ENCODE measurements at places on chromosomes 16 and 17.
A peak's percentile ranks its signal among the peaks of the same experiment; 100 is the strongest.

DNA sequence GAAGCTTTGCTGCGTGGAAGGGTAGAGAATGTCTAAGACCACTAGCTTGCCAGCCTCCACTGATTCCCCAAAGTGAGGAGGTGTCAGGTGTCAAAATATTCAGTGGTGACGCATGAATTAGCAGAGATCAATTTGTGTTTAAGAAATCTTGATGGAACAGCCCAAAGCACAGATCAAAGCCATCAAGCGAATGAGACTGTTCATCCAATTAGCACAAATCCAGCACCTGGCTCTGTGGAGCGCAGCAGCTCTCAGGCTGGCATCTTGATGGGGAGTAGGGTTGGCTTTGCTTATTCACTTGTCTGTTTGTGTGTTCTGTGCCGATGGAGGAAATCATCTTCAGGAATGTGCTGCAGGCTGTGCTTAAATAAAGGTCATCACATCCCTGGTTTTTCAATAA lies 456.8 kb upstream of the CCL2 start:
- no peak for DNase-seq

DNA sequence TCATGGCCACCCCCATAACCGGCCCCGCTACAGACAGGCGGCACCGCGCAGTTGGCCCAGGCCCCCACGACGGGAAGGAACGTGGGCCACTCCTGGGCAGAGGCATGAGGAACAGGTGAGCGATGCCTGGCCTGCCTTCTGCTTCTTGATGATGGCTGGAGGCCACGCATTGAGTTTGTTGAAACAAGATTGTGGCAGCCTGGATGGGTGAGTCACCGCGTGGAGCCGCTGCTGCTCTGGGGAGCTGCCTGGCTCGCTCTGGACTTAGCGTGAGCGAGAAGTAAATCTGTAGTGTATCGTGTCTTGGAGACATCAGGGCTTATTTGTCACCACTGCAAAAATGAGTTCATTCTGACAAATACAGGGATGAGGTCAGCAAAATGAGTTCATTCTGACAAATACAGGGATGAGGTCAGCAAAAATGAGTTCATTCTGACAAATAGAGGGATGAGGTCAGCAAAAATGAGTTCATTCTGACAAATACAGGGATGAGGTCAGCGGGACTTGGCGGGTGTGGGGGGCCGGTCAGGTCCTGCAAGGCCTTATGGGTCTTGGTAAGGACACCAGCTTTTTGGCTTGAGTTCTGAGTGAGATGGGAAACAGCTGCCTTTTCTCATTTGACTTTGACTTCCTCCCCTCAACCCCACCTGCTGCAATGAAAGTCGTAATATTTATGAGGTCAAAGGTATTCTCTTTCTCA lies 93.0 kb downstream of the SEC14L1 start:
- no peak for DNase-seq

DNA sequence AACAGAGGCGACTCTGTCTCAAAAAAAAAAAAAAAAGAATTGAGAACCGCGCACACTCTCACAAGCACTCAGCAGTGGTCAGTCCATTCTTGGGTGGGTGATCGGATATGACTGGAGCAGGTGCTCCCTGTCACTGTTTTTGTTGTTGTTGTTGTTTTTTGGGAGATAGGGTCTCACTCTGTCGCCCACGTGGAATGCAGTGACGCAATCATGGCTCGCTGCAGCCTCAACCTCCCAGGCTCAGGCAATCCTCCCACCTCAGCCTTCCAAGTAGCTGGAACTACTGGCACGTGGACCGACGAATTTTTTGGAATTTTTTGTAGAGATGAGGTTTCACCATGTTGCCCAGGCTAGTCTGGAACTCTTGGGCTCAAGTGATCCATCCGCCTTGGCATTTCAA lies 30.0 kb downstream of the RAB11FIP3 start:
- no peak for DNase-seq

DNA sequence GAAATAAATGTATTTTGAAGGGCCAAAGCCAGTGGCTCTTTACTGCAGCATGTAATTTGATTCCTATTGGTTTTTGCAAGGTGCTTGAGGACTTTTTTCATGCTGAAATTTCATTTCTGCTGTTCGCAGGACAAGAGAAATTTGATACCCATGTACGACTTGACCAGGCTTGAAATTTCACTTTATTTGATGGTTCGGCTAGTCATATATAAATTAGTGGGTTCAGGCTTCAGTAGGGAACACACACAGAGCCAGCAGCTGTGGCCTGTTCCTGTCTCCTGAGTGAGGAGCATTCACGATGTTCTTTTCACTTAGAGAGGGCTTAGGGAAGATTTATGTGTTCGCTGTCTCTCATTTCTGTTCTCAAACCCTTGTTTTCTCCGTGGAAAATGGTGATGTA lies 258.4 kb upstream of the CACNG5 start:
- no peak for DNase-seq

GRCh38 chr17:81552244-81553017 lies at the start of gene FAAP100:
FAAP100 (minus strand) TSS chr17:81552353; CDS start chr17:81552330, 23 bp downstream.
- DNase-seq = peak; percentile 58

DNA sequence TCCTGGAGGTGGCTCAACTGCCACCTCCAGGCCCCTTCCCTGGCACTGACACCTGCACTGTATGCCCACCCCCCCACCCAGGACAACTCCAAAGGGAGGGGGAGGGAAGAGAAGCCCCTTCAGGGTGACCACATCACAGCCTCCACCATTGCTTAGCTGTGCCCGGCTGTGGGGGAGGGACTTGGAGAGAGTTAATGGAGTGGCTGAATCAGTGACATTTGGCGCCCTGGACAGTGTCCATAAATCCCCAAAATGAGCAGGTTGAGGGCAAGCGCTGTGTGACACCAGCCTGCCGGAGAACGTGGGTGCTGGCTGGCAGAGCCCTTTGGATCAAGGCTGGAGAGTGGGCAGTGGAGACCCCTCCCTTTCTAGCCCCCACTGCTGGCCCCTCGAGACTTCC lies 883 bp downstream of the USH1G start:
- no peak for DNase-seq

GRCh38 chr16:19853742-19854542 lies 30.7 kb downstream of the GPRC5B start:
- DNase-seq = no peak

- no peak for DNase-seq
Observed at GRCh38 chr17:43155666-43156065, 15.3 kb upstream of the NBR1 start.

- DNase-seq = no peak
Observed at GRCh38 chr16:262121-262745, 13.5 kb downstream of the RGS11 start.

- no peak for DNase-seq
Observed at GRCh38 chr16:86018487-86018886, 119.5 kb downstream of the IRF8 start.

GRCh38 chr16:58442547-58442946 lies 50.3 kb downstream of the GINS3 start:
- DNase-seq = no peak

GRCh38 chr16:24087891-24088410 lies 168.2 kb upstream of the CACNG3 start:
- DNase-seq = no peak

DNA sequence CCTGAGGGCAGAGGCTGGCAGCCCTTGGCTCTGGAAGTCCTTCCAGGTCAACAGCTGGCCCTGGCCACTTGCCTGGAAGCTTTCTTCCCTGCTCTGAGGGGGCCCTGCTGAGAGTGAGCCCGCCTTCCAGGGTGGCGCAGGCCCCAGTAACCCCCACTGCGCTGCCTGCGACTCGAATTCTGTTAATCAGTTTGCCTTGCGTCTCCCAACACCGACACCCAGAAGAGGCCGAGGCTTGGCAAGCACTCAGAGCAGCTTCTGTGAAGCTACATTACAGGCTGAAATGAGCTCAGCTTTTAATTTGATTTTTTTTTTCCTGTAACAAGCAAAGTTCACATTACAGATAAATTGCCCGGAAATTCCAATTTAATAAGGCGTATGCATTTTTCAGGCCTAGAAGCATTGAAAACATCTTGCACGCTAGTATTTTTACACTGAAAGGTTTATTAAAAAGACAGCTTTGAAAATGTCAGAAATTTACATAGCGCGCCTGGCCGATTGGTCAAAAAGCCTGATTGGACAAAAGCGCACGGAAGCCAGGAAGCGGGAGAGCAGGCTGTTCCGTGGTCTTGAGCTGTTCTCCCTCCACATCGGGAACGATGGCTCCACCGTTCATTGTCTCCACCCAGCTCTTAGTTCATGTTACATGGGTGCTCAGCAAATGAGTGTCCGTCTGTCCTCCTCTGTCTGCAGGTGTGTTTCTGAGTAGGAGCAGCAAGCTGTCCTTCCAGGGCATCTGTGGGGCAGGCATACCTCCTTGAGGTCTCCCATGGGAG lies 65.5 kb upstream of the HSBP1 start:
- no peak for DNase-seq

DNA sequence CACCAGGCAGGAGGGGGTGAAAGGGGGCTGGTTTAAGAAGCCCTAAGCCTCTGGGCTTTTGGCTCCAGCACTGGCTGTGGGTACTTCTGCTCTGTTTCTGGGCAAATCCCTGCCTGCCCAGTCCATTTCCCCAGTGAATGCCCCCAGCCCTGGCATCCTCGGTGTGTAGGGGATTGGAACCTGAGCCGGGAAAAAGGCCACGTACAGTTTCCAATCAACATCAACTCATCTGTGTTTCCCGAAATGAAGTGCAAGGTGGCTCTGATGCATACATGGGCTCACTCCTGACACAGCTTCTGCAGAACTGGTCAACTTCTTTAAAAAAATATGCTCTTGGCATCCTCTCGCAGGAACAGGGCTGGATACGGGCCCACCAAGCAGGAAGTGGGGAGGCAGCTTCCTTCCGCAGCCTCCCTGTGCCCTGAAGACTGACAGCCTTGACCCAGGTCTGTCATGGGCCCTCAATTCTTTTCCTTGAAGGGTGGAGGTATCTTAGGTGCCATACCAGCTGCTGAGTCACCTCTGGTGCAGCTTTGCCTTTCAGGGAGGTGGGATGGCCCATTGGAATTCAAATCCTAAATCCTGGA lies 73.3 kb downstream of the N4BP1 start:
- no peak for DNase-seq

GRCh38 chr16:29926711-29927052 lies 656 bp upstream of the KCTD13 start:
- no peak for DNase-seq

GRCh38 chr17:12928736-12929135 lies 89.1 kb downstream of the ELAC2 start:
- DNase-seq = no peak

GRCh38 chr17:39543664-39544063 lies 64.1 kb downstream of the NEUROD2 start:
- no peak for DNase-seq

GRCh38 chr16:2874912-2875362 lies 8.1 kb upstream of the FLYWCH2 start:
- peak; percentile 24 for DNase-seq

- no peak for DNase-seq
Observed at GRCh38 chr16:66116163-66117002, 250.1 kb upstream of the CDH5 start.

DNA sequence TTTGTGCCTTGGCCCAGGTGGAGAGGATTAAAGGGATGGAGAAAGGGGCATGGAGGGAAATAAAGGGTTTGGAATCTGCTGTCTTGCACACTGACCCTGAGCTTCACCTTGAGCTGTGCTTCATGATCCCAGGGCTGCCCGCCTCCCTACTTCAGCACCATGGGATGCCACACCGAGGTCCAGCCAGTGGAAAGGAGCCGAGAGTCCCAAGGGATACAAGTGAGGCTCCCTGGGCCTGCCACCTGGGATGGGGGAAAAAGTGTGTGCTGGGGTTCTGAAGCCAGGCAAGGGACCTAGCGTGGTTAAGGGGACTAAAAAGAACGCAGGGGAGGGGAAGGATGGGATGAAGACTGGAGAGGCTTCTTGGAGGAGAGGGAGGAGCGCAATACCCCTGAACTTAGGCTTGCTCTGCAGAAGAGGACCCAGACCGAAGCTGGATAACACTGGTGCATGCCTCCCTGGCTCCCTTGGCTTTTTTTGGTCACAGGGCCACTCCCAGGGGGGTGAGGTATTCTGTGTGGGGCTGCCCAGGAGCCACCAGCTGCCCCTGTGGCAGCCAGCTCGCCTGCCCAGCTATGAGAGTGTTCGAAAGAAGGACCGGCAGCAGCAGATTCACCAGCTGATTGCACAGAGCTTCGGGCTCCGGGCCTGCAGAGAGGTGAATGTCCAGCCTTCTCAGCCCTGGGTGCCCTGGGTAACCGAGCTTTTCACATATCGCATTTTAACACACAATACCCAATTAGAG lies 7.2 kb downstream of the MRPL27 start:
- DNase-seq = no peak

GRCh38 chr16:60645541-60645940 lies 1390.7 kb downstream of the CDH8 start:
- DNase-seq = no peak

DNA sequence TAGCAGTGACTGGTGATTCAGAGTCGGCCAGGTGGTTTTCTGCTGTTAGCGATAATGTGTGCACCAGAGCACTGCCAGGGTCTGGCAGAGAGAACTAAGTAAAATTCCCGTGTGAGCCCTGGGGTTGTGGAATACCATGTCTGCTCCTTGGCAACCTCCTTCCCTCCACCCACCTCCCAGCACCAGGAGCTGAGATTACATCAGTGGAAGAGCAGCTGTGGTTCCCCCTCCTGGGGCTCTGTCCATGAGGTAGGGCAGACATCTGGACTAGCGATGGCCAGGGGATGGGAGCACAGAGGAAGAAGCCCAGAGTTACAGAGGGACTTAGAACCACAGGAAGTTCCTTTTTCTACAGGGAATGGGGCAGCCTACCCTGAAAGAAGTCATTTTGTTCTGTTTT lies 15.8 kb downstream of the CLEC10A start:
- DNase-seq = no peak

GRCh38 chr17:65742403-65743307 lies 181.2 kb upstream of the AXIN2 start:
- DNase-seq = no peak

DNA sequence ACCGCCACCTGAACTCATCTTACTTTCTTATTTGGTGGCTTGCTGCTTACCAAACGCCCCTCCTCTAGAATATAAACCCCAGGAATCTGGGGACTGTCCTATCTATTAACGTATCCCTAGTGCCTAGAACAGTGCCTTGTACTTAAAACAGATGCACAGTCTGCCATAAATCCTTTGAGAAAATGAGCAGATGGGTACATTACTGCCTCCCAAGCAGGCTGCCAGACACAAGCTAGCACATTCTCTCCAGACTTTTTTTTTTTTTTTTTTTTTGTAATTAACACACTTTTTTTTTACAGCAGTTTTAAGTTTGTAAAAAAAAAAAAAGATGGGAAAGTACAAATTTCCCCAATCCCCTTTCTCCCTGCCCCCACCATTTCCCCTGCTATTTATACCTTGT lies 57.3 kb upstream of the RPL38 start:
- DNase-seq = no peak

DNA sequence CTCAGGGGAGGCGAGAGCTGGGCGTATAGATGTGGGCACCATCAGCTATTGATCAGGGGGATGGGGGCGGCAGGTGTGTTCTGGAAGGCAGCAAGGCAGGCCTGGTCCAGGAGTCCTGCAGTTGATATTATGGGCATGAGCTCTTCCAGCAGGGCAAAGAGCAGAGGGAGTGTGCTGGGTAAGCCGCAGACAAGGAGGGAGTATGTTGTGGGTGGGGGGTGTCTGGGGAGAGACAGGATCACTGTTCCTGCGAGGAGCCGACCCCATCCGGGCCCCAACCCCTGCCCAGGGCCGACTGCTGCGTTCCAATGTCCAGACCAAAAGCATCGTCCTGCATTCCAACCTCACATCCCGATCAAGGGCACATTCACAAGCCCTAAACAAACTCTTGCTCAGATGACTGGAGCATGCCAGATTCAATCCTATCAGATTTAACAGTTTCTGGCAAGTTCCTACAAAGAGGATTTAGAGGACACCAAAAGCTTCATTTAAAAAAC lies 9.2 kb downstream of the MXRA7 start:
- no peak for DNase-seq

GRCh38 chr16:84897911-84898377 lies 78.2 kb downstream of the CRISPLD2 start:
- no peak for DNase-seq
